Transverse colon (tissue), 4 donors: ENCODE measurements at places on chromosomes 4 and X. TPM values are rescaled to one million over a fixed set of nuclear protein-coding genes. Genes with fewer than 3 reads are reported as not detected.

NR0B1 gene
- total RNA-seq, result not detected

POU4F2 gene
- not detected for total RNA-seq

PDK3 gene
- total RNA-seq, result 36.8 TPM

FMR1 gene
- total RNA-seq, result 61.8 TPM
